Activated CD4-positive, alpha-beta T cell treated with anti-CD3 and anti-CD28 coated beads for 1 hour (primary cell): ENCODE measurements at places on chromosomes 2 and 18.

DNA sequence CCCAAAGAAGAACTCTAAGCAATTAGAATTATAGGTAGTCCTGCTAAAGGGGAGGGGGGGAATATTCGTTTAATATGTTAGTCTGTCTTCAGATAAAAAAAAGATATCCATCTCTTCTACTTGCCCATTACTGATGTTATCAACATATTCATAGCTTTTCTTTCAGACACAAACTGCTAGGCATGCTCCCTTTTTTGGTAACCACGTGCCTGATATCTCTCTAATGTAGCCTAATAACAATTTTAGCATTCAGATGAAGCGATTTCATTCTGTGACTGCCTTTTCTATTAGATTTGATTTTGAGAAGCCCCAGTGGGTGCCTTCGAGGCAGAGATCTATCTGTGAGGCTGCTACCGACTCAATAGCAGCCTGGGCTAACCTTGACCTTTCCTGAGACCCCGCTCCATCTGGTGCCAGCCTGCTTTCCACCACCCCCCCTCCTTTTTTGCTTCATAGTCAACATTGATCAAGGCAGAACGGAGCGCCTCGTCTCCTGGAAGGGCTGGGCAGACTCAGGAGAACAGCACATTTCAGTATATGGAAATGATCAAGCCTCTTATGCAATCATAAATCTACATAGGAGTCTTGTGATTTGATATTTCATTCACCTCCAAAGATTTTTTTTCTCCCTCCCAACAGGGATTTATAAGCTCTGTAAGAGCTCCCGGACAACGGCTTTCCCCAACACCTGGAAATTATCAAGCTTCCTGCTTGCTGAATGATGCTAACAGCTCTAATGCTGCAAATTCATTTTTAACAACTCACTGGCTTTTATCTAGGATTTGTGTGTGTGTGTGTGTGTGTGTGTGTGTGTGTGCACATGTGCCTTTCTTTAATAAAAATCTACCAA is 14.7 kb upstream of the BCL11A start:
- no peak for DNase-seq

DNA sequence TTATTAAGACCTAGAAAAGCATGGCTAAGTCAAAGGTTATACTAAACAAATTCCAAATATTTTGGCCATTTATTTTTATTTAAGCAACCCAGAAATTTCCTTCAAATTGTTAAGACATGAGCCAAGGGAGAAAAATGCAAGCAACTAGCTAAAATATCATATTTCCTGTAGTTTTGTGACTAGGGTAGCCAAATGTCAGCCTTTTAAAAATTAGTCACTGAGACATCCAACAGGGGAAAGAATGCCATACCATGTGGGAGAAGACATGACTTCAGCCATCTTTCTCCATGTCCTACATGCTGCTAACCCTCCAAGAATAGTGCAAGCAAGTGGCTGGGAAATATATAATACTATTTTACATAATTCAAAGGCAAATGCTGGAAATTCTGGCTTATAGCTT is 197.9 kb downstream of the DSEL start:
- no peak for DNase-seq

DNA sequence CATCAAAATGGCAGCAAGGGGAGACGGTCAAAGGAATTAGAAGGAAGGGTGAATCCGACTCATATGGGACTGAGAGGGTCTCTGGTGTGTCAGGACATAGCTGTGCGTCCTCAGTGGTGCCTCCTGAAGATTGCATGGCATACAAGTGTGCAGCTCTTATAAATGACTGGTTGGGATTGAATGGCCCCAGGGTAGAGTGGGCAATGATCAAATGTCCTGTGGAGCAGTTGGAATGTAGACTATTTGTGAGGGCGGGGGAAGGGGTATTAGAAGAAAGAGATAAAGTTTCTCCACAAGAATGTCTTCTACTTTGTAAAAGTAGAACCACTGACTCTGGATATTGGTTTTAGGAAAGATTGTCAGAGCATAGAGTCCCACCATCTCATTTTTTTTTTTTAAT is 24.6 kb downstream of the CTLA4 start:
- DNase-seq: no peak

GRCh38 chr2:95307036-95307435 is 9.9 kb downstream of the KCNIP3 start:
- DNase-seq: no peak

GRCh38 chr18:67705748-67706147 is 189.2 kb upstream of the DSEL start:
- no peak for DNase-seq

DNA sequence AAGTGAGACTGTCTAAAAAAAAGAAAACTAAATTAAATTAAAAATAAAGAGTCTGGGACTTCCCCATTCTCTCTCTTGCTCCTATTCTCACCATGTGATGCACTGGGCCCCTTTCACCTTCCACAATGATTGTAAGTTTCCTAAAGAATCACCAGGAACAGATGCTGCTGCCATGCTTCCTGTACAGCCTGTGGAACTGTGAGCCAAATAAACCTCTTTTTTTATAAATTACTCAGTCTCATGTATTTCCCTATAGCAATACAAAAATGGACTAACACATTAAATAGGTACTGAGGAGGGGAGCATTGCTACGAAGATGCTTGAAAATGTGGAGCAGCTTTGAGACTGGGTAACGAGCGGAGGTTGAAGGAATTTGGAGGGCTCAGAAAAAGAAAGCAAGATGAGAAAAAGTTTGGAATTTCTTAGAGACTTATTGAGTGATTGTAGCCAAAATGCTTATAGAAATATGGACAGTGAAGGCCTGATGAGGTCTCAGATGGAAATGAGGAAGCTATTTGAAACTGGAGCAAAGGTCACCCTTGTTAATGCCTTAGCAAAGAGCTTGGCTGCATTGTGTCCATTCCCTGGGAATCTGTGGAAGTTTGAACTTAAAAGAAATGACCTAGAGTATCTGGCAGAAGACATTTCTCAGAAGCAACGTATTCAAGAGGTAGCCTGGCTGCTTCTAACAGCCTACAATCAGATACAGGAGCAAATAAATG is 128.7 kb downstream of the EIPR1 start:
- no peak for DNase-seq

GRCh38 chr18:37314534-37314933 is 251.1 kb downstream of the CELF4 start:
- DNase-seq: no peak

- no peak for DNase-seq
These were observed 327.6 kb downstream of the ZNF516 start for GRCh38 chr18:76167410-76167809.
